ENCODE measurements at places on chromosomes 16 and 17.

DNA sequence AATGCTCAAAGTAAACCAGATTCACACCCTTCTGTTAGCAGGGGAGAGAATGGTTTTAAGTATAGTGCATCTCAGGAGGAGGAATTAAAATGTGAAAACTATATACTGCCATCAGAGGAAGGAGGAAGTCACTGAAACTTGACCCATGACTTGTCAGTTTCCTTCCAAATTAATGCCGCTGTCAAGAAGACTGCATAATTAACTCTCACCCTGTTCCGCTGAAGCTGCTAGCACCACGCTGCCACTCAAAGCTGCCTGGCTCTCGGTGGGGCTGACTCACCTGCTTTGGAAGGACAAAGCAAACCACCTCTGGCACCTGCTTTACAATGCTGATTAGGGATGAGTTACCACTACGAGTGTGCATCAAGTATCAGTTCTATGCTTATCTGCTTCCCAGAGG lies 37.8 kb upstream of the ULK2 start:
- no peak for DNase-seq

GRCh38 chr16:85819245-85819644 lies 19.8 kb downstream of the COX4I1 start:
- DNase-seq, result no peak

DNA sequence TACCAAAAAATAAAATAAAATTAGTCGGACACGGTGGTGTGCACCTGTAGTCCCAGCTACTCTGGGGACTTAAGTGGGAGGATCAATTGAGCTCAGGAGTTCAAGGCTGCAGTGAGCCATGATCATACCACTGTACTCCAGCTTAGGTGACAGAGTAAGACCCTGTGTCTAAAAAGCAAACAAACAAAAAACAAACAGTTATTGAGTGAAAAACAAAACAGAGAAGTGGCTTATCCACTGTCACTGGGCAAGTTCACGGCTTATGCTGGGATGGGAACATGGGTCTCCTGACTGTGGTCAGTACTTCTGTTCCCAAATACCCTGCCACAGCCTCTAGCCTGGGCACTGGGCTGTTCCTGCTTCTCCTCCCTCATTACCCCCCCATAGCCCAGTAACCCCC lies 9.5 kb upstream of the GRN start:
- no peak for DNase-seq

DNA sequence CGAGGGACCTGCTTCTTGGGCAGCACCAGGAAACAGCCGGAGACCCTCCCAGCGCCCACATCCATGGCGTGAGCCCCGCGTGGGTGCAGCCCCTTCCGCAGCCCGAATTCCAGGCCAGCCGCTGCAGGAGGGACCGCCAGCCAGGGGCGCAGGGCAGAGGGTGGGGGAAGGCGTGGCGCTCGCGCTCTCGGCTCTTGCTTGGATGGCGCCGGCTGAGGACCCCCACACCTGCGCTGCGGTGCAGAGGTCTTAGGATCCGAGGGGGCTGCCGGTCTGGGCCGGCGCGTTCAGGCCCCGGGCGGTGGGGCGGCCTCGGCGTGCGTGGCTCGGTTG lies 28.8 kb downstream of the ACTG1 start:
- no peak for DNase-seq

- no peak for DNase-seq
Measured at GRCh38 chr17:8709006-8709405, 35.6 kb downstream of the CCDC42 start.

GRCh38 chr17:57106107-57106835 lies 21.2 kb downstream of the AKAP1 start:
- DNase-seq, result no peak

- no peak for DNase-seq
Measured at GRCh38 chr17:29613856-29614255, 8.9 kb downstream of the CORO6 start.

DNA sequence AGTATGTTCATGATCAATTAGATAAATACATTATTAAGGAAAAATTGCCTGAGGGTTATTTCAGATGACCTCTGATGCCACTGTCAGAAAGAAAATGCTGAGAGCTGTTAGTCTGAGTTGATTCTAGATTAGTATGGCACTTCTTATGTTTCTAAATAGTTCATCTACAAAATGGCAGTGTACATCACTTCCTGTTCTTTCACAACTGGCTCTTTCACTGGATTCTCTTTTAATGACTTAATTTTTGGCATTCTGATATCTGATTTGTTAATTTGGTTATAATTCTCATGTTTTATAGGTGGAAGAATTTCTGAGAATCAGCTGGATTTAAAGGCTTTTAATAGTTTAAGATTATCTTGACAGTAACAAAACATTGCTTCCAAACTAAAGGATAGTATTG lies 3.3 kb downstream of the TAOK1 start:
- DNase-seq, result no peak

GRCh38 chr17:30926516-30926915 lies 4.8 kb downstream of the ADAP2 start:
- no peak for DNase-seq

GRCh38 chr16:4273858-4274311 lies 1.1 kb upstream of the TFAP4 start:
- DNase-seq, result no peak

DNA sequence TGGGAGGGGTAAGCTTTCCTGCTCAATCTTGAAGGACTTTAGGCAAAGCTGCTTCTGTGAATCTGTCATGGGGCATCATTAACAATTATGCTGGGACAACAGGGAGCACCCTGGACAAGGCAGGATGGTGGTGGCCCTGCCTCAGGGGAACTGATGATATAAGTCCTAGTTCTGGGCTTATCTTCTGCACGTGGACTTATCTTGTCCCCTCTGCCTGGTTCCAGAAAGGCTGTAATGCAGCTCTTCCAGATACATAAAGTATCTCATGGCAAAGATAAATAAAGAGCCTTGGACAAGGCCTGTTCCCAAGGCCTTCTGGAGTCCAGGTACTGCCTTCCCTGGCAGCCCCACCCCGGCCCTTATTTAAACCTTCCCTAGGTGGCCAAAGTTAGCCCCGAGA lies 6.0 kb upstream of the ZNF385C start:
- DNase-seq, result no peak

All from NCI-H187 treated with DMSO at 0.1 percent for 48 hours (cell line).